ENCODE measurements at places on chromosomes 3 and 15. TPM values are rescaled to one million over a fixed set of nuclear protein-coding genes. Genes with fewer than 3 reads are reported as not detected.

- no peak for DNase-seq
Observed at GRCh38 chr3:177281292-177282118, 84.2 kb upstream of the TBL1XR1 start.

- DNase-seq: no peak
Observed at GRCh38 chr3:101240719-101241399, 79.5 kb downstream of the IMPG2 start.

GRCh38 chr3:149382518-149382917 lies 5.1 kb upstream of the TM4SF1 start:
- no peak for DNase-seq

DNA sequence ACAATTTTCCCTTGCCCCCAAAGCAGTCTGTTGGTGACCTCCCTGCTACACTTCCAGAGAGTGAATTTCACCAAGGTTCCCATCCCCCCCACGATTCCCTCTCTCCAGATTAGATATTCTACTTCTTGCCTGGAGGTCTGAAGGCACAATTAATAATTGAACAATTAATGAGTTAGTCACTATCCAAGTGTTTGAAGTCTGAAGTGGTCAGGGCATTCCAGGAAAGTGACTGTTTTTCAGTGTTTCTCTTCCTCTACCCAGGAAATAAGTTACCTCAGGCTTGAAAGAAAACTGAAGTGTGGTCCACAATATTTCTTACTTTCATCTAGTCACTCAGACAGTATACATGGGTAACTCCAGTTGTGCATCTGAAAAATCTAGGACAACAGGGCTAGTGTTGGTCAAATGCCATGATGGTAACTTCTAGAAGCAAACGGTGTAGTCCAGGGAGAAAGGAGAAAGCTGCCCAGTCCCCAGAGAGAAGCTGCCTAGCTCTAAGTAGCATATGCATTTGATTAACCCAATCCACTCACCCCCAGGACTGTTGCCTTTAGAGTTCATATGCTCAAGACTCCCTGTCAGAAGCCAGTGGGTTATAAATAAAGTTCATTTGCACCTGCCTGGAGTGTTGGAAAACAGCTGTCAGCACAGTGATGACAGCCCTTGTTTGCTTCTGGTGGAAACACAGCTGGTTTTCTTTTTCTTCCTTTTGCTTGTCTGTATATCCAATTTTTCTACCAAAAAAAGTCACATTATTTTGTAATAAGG lies 2.3 kb upstream of the TM4SF4 start:
- DNase-seq: no peak

DNA sequence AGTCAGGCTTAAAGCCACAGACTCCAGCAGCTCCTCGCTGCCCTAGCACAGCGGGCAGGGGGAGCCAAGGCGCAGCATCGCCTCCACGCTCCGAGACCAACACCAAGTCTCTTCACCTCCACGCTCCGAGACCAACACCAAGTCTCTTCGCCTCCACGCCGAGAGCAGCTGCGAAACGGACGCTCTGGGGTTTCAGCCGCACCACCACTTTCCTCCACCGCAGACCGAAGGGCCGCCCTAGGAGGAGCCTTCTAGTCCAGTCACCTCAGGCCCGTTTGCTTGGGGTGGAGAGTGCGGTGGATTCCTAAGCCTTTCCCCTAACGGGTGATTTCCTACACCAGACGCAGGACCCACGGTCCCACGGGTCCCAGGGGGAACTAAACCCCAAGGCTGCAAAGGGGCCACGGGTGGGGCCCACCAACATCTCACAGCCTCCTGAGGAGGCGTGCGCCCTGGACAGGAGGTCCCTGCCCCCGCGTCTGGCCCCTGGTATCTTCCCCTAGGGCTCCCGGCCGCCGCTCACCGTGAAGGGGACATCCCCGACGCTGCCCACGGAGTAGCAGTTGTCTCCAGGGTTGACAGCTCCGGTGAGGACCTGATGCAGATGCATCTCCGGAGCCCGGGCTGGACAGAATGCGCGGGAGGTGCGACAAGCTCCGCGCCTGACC lies 501 bp downstream of the DMXL2 start:
- peak; percentile 80 for DNase-seq

TBCCD1 gene
- total RNA-seq: 7.8 TPM

Data from cardiac septum (tissue), 1 donor.